8988T (cell line): ENCODE measurements at places on chromosomes 2 and 18.

GRCh38 chr2:156792242-156792840 lies 356.2 kb downstream of the GPD2 start:
- no peak for DNase-seq

GRCh38 chr2:27705851-27706622 lies 42.3 kb downstream of the SLC4A1AP start:
- DNase-seq: no peak

DNA sequence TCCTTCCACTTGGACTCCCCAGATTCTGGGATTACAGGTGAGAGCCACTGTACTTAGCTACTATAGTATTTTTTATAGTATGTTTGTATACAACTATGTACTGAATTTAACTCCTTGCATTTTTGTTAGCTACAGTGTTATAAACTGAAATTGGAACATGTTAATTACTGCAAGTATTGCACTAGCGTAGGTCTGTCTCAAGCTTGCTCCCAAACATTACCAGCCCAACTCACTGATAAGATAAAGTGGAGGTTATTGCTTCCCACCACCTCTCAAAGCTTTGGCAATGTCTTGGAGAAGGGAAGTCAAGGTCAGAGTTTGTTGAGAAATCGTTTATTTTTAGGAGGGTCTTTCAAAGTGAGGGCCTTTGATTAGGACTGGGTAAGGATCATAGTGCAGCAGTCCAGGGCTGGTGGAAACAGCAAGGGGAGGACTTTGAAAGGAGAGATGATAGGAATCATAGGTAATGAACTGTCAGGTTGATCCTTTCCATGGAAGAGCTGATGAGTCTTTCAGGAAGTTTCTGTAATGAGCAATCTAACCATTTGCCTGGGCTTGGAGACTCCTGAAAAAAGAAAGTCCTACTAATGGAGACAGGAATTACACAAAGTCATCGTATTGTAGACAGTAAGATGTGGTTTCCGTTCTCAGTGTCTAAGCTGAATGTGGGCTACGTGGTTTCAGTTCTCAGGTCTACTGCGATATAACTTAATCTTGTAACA lies 257.1 kb downstream of the MYO3B start:
- no peak for DNase-seq

DNA sequence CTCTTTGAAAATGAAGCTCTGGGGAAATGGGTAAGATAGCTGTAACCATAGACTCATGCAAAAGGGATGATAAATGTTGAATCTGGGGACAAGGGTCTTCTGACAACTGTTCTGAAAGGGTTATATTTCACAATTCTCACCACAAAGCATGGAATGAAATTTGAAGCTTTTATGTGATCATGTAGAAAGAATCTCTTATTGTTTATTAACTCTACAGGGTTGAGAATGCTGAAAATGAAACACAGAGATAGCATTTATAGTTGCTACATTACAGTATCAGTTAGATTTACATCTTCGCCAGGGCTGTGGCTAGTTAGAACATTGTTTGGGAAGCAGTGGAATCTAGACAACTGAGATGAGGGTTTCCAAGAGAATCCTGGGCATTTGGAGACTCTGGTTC lies 97.4 kb upstream of the LHCGR start:
- DNase-seq: no peak

DNA sequence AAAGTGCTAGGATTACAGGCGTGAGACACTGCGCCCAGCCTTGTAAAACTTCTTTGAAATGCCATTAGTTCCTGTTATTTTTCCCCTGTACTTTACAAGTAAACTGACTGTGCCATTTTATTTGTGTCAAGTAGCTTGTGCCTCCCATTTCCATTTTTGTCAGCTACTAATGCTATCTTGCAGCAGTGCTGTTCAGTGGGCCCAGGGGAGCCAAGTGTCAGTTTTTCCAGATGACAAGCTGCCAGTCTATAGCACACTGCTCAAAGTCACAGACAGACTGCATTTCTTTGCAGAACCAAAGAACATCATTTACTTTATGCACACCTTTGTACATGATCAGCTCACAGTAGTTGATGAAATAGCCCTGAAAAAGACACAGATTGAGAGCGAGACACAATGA lies 901.3 kb upstream of the CDH2 start:
- DNase-seq: no peak

DNA sequence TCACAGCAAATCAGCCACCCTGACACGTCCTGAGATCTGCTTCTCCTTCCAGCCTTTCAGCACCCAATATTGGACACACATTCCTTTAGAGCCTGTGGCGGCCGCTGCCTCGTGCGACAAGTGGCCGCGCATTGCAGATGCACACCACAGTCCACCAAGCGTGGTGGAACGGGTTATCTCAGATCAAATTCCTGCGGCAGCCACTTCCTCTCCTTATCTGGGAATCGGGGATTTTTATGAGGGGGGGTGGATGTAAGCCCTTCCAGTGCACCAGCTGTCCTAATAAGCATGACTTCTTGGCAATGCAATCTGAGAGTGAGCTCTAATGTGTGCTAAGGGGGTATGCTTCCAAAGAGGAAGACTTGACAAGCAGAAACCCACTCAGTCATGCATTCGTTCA lies 18.3 kb upstream of the BMP10 start:
- no peak for DNase-seq

DNA sequence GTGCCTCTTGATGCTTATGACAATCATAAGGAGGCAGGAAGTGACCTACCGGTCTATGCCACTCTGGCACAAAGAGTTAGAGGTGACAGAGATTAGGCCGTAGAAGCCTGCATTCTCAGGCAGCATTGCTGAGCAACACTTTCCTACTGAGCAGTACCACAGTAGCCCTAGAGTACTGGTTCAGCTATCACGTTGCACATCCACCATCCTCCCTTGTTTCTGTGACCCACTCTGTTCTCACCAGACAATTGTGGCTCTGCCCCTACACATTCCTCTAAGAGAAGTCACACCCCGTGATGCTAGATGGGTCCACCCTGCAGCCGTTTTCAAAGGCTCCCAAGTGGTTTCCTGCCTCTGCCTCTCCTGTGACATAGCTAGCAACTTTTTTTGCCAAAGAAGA lies 22.6 kb upstream of the SUCLG1 start:
- DNase-seq: no peak

GRCh38 chr2:85566265-85566664 lies 5.0 kb upstream of the GGCX start:
- no peak for DNase-seq

DNA sequence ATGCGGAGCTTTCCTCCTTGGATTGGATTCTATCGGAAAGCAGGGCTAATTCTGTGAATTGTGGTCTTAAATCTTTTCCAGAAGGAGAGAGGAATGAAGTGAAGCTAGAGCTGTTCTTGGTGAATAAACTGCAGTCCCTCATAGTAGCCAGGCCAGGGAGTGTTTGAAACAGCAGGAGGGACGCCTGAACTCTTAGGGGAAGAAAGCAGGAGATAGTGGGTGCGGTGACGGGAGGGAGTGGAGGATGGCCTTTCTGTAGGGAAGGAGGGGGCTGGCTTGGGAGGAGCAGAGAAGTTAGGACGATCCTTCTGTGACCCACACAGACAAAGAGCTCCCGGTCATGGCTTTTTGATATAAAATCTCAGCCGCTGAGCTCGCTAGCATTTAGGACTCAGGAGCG lies 47.5 kb upstream of the KCNF1 start:
- DNase-seq: no peak

- no peak for DNase-seq
Observed at GRCh38 chr18:49135877-49136276, 185.1 kb upstream of the SMAD7 start.

DNA sequence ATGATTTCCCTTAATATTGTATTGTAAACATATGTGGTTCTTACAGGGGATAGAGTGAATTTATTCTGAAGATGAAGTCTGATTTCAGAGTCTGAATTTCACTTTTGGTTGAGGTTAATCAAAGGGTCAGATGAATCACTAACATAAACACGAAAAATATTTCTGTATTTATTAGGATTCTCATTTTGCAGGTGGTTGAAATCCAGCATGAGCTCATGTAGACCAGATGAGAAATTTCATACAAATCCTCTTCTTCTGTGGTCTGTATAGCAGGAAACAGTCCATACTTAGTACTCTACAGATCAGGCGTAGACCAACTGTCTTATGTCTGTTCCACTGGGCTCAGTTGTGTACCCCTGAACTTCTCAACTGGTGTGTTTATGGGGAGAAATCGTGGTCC lies 157.8 kb downstream of the BABAM2 start:
- DNase-seq: no peak

DNA sequence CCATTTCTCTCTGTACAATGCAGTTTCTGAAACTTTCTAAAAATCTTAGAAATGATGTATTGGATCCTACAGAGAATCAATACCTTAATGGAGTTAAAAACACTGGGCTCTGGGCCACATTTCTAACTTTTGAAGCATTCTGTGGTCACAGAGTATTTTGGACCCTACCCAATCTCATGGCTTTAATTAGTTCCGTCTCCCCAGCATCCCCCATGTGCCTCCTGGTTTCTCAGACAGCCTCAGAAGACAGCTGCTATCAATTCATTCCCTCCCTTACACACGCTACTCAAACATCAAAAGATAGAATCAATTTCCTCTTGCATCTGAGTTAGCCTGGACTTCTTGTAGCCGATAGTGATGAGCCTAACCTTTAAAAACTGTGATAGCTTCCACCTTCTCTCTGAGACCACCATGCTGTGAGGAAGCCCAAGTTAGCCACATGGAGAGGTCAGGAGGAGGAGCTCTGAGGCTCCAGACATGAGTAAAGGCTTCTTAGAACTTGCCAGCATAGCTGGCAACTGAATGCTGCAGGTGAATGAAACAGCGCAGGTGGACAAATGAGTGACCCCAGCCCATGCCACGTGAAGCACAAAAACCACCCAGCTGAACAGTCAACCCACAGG lies 10.4 kb downstream of the ADCY3 start:
- DNase-seq: no peak

GRCh38 chr2:196957881-196958525 lies 31.5 kb upstream of the PGAP1 start:
- no peak for DNase-seq

DNA sequence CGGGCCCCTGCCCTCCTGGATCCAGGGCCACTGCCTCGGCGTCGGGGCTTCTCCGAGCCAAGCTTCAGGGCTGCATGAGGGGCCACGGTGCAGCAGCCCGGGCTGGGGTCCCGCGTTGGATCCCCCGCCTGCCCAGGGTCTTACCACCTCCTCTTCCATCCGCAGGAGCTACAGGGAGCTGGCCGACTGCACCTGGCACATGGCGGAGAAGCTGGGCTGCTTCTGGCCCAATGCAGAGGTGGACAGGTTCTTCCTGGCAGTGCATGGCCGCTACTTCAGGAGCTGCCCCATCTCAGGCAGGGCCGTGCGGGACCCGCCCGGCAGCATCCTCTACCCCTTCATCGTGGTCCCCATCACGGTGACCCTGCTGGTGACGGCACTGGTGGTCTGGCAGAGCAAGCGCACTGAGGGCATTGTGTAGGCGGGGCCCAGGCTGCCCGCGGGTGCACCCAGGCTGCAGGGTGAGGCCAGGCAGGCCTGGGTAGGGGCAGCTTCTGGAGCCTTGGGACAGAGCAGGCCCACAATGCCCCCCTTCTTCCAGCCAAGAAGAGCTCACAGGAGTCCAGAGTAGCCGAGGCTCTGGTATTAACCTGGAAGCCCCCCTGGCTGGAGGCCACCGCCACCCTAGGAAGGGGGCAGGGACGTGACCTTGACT lies 52.1 kb downstream of the RAMP1 start:
- no peak for DNase-seq

GRCh38 chr2:223219872-223220657 lies 168.1 kb downstream of the KCNE4 start:
- no peak for DNase-seq
